ENCODE measurements at places on chromosomes 7 and 10.

DNA sequence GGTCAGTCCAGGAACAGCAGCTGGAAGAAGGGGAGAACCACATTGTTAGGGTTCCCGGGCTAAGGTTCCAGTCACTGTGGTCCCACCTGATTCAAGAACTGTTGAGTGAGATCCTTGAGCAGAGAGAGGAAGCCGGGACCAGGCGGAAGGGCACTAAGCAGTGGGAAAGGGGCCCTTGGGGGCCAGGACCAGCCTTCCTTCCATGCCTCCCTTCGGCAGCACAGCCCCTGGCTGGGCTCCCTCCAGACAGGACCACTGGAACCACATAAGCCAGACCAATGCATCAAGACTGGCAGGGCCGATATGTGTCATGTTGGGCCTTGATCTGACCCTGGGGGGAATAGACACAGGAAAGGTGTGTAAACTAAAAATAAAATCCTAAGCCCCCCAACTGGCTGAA, 103.9 kb downstream of the STRA8 start:
- DNase-seq: no peak

GRCh38 chr7:116290740-116291139, 80.4 kb downstream of the TES start:
- no peak for DNase-seq

DNA sequence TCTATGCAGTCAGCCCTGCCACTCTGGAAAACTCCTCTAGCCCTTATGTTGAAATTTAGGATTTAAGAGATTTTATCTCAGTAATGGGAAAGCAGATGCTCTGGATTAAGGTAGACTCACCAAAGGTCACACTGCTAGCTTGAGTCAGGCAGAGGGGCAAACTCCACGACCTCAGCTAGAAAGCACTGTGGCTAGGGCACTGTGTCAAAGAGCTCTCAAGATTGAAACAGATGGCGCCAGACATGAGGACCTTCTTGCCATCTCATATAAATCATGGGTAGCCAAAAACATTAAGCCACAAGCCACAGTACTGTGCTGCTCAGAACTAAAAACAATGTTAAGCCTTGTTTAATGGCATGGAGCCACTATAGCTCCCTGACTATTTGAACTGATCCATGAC, 188.7 kb downstream of the DNAJC1 start:
- no peak for DNase-seq

GRCh38 chr10:35011771-35012191, 78.4 kb downstream of the CUL2 start:
- DNase-seq: no peak

DNA sequence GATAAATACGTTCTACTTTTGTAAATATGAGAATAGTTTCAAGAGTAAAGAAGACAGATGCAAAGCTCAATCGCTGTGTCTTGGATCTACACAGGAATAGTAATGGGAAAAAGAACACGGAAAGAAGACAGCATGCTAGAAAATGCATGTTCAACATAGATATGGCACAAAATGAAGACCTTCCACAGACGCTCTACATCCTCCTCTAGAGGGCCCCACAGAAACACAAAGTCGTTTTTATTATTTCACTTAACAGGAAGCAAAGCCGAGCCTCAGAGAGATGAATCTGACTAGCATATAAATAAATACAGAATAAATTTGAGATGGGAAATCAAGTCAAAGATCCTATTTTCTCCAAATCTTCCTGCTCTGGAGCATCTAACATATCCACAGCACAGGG, 292.6 kb downstream of the PARD3 start:
- no peak for DNase-seq

GRCh38 chr7:129640400-129640799, 28.9 kb downstream of the NRF1 start:
- DNase-seq: no peak

- no peak for DNase-seq
Observed at GRCh38 chr10:98125940-98126631, 8.4 kb upstream of the R3HCC1L start.

GRCh38 chr10:68462536-68462935, 9.2 kb downstream of the DNA2 start:
- no peak for DNase-seq

- no peak for DNase-seq
Observed at GRCh38 chr7:150947761-150948651, 30.1 kb downstream of the KCNH2 start.

- no peak for DNase-seq
Observed at GRCh38 chr10:103353281-103353680, 2.3 kb upstream of the PCGF6 start.

- peak; percentile 69 for DNase-seq
Observed at GRCh38 chr10:1643161-1643907, 94.0 kb downstream of the ADARB2 start.

GRCh38 chr10:49230004-49230403, 41.8 kb upstream of the TMEM273 start:
- DNase-seq: no peak

- no peak for DNase-seq
Observed at GRCh38 chr10:33819206-33819605, 484.7 kb upstream of the NRP1 start.

DNA sequence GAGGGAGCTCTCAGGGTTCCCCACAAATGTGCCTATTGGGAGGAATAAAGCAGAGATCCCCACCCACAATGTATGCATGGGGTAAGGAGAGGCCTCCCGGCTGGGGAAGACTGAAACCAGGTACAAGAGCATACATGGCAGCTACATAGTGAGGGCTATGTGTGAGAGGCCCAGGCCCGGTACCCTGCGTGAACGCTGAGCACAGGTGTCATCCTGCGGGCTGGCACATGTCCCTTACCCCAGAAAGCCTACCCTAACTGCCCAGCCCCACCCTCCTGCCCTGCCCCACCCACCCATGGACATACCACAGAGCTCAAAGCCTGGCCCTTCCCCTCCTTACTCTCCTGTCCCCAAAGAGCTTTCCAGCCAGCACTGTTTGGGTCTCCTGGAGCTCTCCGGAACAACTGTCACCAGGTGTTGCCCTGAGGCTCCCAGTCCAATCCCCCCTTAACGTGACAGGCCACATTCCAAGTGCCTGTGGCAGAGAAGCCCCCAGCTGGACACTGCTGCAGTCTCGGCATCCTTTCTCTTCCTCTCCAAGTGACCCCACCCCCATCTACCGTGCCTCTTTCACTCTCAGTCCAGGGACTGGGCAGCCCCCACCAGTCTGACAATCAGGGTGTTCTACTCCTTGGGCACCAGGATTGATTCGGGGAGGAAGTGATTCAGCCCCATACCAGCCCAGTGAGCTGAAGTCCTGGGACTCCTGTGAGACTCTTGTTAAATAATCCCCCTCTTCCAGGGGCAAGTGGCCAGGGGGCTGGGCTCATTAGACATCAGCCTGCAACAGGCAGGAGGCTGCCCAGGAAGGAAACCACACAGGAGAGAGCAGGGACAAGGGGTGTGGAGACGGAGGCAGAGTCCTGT, 19.6 kb downstream of the GRID1 start:
- DNase-seq: no peak

DNA sequence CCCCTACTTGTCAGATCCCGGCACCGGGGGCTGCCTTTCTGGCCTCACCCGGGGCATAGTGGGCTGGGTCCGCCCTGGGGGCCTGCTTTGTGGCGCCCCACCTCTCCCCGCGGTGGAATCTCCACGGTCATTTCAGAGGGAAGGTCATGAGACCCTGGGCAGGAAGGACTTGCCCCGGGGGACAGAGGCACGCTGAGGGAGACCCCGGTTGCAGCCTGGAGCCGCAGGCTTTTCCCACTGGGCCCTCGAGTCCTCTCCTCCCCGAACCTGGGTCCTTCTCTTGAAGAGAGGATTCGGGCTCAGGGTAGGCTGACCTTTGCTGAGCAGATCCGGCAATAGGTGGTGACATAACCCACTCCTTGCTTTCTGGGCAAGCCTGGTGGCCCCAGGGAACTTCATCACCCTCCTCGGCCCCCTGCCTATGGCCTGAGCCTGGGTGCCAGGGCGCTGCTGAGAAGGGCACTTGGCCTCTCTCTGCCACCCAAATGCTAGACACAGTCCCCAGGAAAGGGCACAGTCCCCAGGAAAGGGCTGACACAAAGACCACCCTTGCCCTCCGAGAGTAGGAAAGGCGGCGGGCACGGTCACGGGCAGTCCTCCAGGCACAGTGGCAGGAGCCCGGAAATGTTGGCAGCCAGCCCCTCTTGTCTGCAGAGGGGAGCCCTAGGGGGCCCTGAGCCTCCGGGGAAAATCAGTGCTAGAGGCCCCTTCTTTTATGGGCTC, 36.2 kb downstream of the FKBP6 start:
- DNase-seq: no peak

DNA sequence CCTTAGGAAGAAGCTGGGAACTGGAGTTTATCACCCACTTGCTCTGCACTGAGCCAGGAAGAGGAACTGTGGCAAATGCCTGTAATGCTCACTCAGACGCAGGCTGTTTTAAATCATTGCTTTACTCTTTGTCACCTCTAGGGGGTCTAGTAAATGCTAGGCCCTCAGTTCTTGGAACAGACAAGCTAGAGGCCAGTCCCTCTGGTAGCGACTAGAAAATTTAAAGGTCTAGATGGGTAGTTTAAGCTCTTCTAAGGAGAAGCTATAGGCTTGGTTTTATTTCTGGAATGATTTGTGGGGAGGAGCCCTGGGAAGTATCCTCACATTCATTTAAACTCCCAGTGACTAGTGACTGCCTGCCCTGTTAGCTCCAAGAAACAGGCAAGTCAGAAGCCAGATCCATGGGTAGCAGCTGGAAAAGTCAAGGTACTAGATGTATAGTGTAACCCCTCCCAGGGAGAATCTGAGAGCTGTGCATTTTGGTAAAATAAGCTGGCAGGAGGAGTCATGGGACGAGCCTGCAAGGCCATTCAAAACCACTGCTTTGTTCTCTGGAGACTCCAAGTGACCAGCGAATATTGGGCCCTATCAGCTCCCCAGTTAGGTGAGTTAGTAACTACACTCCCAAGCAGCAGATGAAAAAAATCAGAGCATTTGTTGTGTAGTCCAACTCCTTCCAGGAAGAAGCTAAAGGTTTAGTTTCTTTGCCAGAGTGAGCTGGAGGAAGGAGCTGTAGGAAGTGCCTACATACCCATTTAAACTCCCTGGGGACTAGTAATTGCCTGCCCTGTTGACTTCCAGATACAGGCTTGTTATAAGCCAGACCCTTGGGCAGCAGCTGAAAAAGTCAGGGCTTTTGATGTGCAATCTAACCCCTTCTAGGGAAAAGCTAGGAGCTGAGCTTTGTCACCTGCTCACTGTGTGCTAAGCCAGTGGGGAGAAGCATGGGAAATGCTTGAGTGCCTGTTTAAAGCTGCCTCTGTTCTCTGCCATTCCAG, 68.9 kb downstream of the DYNC1I1 start:
- DNase-seq: peak; percentile 1

GRCh38 chr10:97643441-97643985, 3.0 kb downstream of the PI4K2A start:
- DNase-seq: no peak

GRCh38 chr10:47027108-47027783, 116.0 kb downstream of the PTPN20 start:
- DNase-seq: no peak

DNA sequence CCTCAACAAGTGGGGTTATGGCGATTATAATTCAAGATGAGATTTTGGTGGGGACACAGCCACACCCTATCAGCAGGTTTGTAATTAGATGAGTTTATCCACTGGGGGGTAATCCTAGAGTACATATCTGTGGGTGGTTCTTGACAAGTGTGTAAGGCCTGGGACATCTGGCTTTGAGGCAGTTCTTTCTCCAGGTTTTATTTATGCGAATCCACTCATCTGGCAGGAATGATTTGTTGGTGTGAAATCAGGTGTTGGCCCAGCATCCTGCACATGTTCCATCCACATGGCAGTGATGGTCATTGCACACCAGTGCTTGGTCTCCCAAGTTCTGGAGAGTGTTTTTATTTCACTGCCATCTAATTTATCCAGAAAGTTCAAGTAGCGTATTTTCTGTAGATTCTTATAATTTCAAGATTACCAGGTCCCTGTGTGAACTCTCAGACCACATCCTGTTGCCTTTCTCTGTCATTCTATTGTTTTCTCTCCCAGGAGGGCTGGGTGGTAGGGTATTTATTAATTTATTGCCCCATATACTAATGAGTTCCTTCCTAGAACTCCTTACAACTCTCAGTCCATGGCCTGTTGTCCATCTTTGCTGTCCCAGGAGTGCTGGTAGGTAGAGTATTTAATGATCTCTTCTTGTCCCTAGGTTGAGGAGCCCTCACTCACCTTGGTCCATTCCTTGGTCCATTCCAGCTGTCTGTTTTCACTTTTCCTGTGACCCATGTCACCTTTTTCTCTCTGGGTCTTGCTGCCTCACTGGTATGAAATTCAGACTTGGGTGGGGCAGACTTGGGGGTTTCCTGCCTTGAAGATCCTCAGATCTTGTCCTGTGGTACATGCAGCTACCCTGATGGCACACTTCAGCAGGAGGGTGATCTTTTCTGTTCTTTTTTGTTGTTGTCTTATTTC, 10.4 kb downstream of the RALA start:
- DNase-seq: no peak

GRCh38 chr7:19248681-19249080, 103.5 kb upstream of the FERD3L start:
- DNase-seq: no peak

GRCh38 chr10:78980354-78980753, 88.4 kb upstream of the ZMIZ1 start:
- no peak for DNase-seq

- no peak for DNase-seq
Observed at GRCh38 chr10:130959752-130960195, 351.7 kb downstream of the TCERG1L start.

GRCh38 chr10:97138846-97139245, 46.9 kb downstream of the SLIT1 start:
- DNase-seq: no peak

DNA sequence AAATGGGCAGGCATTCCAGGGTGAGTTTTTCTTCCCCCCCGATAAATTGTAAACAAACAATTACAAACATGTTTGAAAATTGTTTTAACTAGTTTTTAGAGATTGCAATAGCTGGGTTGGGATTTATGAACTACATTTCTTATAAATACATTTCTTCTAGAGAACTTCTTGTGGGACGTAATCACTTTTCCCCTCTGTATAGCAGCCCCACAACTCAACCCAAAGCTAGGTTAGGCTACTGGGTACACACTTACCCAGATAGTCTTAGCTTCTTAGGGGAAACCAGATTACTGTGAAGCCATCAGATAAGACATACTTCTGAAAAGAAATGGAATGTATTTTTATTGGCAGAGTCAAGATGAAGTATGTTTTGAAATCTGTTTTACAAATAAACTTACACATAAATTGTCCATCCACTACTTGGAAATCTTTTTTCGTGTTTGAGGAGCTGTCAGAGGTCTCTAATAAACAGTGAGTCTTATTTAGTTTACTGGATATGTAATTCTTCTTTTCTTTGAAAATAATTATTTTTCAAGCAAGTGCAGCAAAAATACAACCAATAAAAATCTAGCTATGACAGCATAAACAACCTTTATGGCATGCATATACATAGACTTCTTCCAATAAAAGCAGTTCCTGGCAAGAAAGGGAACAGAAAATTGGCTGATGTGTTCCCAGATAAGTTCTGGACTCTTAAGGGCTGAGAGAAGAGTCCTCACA, 8.0 kb upstream of the GLRX3 start:
- DNase-seq: no peak

DNA sequence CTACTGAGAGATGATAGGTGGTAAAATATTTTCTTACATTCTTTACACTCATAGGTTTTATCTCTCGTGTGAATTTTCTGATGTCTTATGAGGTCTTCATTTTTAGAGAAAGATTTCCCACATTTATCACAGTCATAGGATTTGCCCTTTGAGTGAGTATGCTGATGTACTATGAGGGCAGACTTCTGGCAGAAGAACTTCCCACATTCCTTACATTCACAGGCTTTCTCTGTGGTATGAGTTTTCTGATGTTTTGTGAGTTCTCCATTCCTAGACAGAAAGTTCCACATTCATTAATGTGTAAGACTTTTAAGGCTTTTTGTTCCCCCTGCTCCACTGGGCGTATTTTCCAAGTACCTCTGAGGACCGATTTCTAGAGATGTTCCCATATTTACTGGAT, 23.5 kb downstream of the ZNF25 start:
- DNase-seq: no peak
